ENCODE measurements at places on chromosomes 5 and 9.

GRCh38 chr5:132497488-132497997 lies 7.0 kb upstream of the IRF1 start:
- no peak for DNase-seq

- no peak for DNase-seq
Observed at GRCh38 chr5:95818181-95819147, 4.1 kb downstream of the GLRX start.

GRCh38 chr5:172007175-172008110 lies 1.0 kb upstream of the FBXW11 start:
- DNase-seq, result no peak

DNA sequence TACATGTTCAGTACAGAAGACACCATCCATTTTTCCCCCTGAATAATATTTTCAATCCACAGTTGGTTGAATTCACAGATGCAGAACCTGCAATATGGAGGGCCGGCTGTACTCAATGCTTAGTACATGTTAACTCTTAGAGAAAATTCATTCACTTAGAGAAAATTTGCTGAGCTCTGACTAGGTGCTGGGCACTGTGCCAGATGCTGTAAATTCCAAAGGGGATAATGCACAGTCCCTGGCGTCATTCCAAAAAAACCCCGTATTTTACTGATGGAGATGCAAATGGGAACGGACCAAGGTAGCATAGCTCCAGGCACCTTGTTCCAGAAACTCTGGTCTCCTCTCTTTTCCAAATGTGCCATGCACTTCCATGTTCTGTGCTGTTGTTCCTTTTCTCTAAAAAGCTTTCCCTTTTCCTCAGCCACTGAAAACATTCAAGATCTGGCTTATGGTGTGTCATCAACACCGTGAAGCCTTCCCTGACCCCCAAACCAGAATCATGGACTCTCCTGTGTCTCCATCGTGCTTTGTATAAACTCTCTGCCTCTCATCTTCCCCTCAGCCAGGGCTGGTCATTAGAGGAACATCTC lies 55.7 kb upstream of the COL15A1 start:
- no peak for DNase-seq

GRCh38 chr9:129221233-129221632 lies 43.2 kb upstream of the IER5L start:
- DNase-seq, result no peak

- no peak for DNase-seq
Observed at GRCh38 chr9:1722404-1722803, 292.7 kb upstream of the SMARCA2 start.

- DNase-seq, result no peak
Observed at GRCh38 chr5:31397926-31398557, 133.9 kb downstream of the DROSHA start.

GRCh38 chr9:90802386-90802985 lies 867 bp downstream of the SYK start:
- DNase-seq, result no peak

GRCh38 chr9:135098400-135099105 lies 11.1 kb downstream of the OLFM1 start:
- DNase-seq, result no peak

- DNase-seq, result peak; percentile 88
Observed at GRCh38 chr9:19922476-19923118, 133.8 kb upstream of the SLC24A2 start.

DNA sequence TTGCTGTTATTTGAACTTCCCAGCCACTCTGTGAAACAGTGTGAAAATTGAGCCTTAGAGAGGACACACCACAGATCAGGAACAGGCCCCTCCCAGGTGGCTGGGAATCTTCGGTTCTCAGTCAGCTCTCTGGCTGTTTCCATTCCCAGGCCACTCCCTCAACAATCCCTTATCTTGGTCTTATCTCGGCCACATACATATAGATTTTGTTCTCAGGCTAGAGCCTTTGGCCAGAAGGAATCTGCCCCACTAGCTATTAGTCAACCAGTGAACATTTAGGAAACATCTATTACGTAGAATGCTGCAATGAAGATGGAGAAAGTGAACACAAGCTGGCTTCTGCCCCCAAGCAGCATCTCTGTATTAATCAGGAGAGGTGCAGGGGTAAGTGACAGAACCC lies 21.0 kb upstream of the WWC1 start:
- no peak for DNase-seq

GRCh38 chr5:34789021-34789531 lies 49.9 kb upstream of the TTC23L start:
- DNase-seq, result no peak

GRCh38 chr9:114446036-114446435 lies 58.3 kb upstream of the AKNA start:
- no peak for DNase-seq

GRCh38 chr9:93329629-93330280 lies 121.7 kb upstream of the FAM120A start:
- DNase-seq, result no peak

DNA sequence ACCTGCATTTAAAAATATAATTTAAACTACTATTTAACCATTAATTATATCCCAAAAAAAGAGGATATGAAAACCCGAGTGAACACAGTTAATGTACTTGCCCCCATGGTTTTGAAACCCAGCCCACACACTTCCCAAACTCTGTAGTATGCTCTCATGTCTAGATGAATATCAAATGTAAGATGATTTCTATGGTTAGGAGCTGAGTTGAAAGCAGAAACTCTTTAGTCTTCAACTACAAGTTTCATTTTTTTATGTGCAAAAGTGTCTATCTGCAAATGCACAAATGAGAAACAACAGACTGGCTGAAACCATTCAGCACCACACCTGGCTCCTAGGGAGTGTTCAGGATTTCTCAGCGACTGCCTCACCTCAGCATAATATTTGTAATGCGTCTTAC lies 183.3 kb downstream of the SEMA5A start:
- no peak for DNase-seq

DNA sequence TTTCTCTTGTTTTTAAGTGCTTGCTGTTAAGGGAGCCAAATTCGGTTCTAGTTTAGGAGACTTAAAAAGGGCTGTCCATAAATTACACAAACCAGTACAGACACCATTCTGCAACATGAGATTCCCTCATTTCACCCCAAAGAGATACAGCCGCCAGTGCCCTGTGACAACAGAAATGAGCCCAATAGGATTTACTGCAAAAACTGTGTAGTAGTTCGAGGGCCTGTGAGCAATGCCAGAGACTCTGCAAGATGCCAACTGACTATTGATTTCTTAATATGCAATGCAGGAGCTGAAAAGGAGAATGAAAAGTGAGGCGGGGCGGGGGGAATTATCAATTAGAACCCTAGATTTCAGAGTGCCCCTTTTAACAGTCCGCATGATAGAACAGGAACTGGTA lies 5.7 kb upstream of the C5orf15 start:
- no peak for DNase-seq

DNA sequence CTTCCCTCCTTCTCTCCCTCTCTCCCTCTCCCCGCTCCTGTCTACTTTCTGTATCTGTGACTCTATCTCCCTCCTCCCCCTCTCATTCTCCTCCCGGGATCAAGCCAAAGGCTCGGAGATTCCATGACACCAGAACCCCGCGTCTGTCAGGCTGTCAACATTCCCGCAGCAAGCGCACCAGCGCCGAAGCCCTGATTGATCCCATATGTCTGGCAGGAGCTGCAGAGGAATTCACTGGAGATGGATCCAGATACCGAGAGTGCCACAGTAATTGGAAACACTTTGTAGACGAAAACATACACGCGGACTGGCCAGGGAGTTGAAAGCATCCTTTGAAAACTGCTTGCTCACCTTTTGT lies 300 bp upstream of the SVEP1 start:
- peak; percentile 19 for DNase-seq

GRCh38 chr9:93655621-93656425 lies 79.4 kb downstream of the PHF2 start:
- no peak for DNase-seq

- DNase-seq, result no peak
Observed at GRCh38 chr9:78112406-78112805, 80.8 kb upstream of the GNAQ start.

GRCh38 chr5:93800988-93801811 lies 59.8 kb upstream of the POU5F2 start:
- DNase-seq, result peak; percentile 43

DNA sequence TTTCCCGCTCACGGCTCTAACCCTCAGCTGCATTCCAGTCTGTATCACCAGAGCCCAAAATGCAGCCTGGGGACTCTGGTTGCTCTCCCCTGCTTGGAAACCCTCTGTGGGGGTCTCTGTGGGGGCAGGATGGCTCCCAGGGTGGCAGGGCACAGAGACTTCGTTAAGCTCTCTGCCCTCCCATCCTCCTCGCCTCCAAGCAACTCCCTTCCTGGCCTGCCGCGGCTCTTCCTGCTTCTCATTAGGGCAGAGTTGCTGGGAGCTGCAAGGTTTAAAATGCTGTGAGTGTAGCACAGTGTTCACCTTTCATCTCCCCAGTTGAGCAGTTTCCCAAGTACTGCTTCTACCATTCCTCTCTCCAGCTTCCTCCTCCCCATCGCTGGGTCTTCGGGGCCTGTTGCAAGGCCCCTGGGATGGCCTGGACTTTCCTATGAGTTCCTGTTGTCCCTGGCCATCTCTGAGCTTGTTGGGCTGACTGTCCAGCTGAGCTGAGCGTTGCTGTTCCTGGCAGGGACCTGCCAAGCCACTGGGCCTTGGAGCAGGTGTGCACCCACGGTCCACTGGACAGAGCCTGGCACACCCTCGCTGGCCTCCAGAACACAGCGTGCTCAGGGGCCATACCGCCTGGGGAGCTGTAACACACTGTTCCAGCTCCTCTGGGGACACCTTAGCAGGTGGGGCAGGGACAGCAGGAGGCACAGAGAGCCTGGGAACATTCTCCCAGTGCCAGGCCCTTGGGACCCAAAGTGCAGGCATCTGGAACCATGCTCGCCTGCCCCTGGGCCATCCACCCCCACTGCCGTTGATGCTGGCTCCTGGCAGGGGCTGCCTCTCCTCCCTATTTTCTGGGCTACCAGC lies 188.4 kb downstream of the C9orf50 start:
- no peak for DNase-seq

GRCh38 chr9:99340281-99340680 lies 118.2 kb downstream of the SEC61B start:
- no peak for DNase-seq

- no peak for DNase-seq
Observed at GRCh38 chr5:99795031-99795430, 740.1 kb upstream of the FAM174A start.

- no peak for DNase-seq
Observed at GRCh38 chr5:180178531-180179441, 30.2 kb downstream of the RASGEF1C start.

DNA sequence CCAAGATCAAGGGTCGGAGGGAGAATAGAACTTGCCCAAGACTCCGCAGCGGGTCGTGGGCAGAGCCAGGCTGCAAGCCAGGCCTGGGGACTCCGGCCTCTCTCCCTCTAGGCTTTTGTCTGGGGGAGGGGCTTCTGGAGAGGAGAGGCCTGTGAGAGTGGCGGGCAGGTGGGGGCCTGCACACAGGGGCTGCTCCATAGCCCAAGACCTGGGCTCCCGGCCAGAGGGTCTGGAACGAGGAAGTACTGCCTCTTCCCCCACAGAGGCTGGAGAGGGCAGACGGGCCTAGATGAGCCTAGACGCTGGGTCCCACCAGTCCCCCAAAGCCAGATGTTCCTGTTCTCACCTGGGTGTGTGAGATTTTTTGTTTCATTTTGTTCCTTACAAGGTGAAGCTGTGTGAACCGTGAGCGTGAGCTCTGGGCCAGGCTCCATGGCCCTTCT lies 5.2 kb upstream of the ST6GALNAC6 start:
- DNase-seq, result no peak

DNA sequence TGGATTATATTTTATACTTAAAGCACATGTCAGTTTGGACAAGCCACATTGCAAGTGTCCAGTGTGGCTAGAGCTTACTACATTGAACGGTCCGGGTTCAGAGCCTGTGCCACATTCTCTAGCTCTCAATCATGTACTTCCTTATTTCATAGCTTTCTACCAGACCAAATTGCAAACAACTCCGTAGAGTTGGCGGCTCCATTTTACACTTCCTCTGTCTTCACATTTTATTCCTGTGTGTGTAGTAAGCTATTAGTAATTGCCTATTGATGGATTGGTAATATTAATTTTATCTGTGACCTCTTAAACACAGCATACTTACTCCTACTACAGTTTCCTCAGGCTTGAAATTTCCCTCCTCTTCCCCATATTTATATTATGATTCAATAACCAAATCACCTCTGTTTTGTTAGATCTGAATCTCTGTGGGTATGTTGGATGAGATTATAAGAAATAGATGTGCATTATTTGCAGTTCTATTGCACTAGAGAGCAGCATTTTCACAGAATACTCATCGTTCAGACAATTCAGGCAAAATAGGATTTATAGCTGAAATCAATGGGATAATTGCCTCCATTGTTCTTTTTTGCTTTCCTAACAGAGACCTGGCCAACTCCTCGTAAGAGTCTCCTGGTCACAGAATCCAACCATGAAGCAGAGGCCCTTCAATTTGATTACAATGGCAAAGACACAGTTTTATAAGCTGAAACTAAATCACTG lies 29.0 kb upstream of the C9orf72 start:
- DNase-seq, result no peak

- DNase-seq, result no peak
Observed at GRCh38 chr9:120385606-120386389, 194.2 kb downstream of the CDK5RAP2 start.

- no peak for DNase-seq
Observed at GRCh38 chr5:136750224-136750862, 385.0 kb upstream of the TRPC7 start.

DNA sequence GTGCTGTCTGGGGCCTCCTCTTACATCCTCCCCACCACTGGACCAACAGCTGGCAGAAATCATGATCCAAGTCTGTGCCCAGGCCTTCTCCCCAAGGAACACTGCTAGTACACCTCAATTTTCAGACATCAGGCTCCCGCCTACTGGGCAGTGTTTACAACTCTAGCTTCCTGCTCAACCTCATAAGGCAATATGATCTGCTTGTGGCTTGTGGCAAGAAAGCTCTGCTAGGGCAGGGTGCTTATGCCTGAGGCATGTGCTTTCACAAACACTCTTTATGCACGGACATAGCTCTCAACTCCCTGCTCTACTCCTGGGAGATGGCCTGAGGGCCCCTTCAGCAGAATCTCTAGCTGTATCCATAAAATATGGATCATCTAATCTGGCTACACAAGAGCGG lies 32.5 kb downstream of the SH3TC2 start:
- DNase-seq, result no peak

- DNase-seq, result no peak
Observed at GRCh38 chr9:136784249-136784996, 6.7 kb upstream of the TMEM141 start.

- DNase-seq, result no peak
Observed at GRCh38 chr5:138661291-138661960, 86.2 kb upstream of the HSPA9 start.

DNA sequence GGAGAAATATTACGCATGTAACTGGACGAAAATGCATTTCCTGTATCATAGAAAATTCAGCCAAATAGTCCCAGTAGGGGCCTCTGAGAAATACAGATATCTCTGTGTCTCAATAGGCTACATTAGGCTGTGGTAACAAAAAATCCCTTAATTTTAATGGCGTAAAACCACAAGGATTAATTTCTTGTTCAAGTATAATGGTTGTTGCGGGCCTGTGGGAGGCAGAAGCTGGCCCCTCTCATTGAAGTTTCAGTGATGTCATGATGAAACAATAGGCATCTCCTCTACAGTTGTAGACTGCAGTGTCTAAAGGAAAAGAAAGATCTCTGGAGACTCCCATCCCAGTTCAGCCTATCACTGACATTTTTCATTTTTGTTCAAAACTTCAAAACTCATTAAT lies 1625.6 kb upstream of the C9orf72 start:
- DNase-seq, result no peak

Measured in putamen (tissue), 1 donor.